SIG-M5 (cell line): ENCODE measurements at places on chromosomes 16 and 17.

GRCh38 chr17:17346428-17347233 lies 43.5 kb downstream of the NT5M start:
- no peak for DNase-seq

DNA sequence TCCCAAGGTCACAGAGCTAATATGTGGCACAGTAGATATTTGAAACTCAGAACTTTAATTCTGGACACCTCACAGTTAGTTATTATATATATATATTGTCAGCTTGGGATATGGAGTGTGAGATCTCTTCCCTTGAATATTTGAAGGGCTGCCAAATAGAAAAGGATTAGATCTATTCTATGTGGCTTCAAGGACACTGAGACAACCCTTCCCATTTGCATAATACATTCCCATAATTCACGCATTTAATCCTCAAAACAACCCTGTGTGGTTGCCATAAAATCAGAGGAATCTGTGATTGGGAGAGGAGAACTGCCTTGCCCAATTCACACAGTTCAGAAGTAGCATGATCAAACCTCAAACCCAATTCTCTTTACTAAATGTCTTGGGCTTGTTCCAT lies 365.8 kb upstream of the DYNLRB2 start:
- no peak for DNase-seq

- DNase-seq: no peak
Observed at GRCh38 chr16:66712512-66712911, 16.0 kb upstream of the CMTM4 start.

- peak; percentile 89 for DNase-seq
Observed at GRCh38 chr17:49739641-49740271, 24.2 kb downstream of the FAM117A start.

DNA sequence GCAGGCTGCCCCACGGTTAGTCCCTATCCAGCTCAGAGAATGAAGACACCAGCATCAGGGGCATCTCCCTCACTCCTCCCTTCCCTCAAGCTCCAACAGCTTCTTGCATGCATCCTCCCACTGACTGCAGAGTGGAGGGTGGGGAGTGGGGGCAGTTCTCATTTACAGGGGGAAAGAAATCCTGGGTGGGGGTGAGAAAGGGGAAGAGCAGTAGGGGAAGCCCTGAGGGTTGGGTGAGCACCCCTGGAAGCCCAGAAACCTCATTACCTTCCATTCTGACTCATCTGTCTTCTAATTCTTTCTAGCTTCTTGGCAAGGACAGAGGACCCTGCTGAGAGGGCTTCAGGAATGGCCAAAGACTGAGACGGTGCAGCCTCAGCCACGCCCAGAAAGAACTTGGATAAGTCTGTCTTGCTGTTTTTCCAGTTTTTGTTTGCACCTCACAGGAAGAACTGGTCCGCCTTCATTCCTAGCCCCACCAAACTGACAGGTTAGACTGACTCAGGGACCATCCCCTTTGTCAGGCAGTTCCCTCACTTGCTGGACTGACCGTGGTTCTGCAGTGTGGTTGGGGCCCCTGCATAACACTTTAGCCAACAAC lies 52.5 kb upstream of the WSB1 start:
- DNase-seq: peak; percentile 18

DNA sequence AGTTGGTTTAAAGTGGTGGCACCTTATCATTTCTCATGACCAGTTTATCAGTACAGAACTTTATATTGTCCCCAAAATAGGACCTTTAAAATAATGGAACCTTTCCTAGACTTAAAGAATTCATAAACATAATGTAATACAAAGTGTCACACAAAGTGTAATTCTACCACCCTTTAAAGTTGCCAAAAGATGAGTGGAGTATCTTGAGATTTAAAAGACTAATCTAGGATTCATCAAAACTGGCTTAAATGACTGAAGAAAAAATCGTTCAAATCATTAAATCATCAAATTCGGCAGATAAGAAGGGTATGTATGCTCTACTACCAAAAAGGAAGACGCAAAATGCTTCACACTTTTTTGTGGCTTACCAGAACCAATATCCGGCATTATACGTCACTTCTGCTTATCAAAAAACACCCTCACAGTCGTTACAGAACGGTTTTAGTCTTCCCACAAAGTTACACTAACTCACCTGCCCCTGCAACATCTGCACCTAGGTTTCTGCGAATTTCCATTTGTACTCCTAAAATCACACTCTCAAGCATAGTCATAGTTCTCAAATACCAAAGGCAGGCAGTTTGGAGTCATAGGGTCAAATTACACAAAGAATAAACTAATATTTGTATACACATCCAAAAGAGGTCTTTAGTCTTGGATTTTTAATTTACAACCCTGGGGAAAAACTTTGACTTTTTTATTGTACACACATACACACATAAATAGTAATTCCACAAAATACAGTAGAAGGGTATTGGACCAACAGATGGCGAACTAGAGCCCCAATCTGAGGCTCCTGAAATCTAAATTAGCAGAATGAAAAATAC lies 1.4 kb upstream of the KANSL1 start:
- no peak for DNase-seq

GRCh38 chr17:17111401-17112393 lies 69.4 kb downstream of the MPRIP start:
- DNase-seq: no peak

DNA sequence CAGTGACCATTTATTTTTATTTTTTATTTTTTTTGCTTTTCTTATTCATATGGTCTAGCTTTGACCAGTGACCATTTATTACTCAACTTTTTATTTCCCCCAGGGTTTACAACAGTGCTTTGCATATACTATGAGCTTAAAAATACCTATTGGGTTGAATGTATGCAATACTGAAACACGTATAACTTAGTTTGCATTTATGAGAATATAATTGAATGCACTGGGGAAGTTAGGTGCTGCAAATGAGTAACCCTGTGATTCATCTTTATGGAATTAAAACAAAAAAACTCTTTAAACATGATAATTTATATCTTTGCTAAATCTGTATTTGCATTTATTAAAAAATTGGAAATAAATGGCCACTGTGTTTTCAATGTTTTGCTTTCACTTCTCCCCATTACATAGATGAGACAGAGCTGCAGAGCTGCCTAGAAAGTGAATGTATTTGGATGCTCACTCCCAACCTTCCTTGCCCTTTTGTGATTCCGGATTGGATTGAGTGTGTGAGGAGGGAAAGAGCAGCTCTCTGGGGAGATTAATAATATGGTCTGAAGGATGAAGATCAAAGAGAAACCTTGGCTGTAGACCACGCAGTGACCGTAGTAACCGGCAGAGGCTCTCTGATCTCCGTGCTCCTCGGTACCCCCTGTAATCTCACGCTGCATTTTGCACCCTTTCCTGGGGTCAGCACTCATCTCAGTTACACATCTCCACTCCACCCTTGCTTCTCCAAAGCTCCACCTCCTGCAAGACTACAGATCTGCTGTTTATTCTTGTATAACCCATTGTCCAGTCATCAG lies 14.3 kb downstream of the TMEM100 start:
- DNase-seq: no peak

GRCh38 chr17:78971756-78972506 lies 7.8 kb downstream of the LGALS3BP start:
- no peak for DNase-seq
